Activated T-helper 17 cell treated with anti-CD3 and anti-CD28 coated beads, Interleukin-2, amount 50 U/mL, for 72 hours (primary cell): ENCODE measurements at places on chromosomes 4 and X.
A peak's percentile ranks its signal among the peaks of the same experiment; 100 is the strongest.

- no peaks in the 10 kb centered on the region for H3K4me1 ChIP-seq
- no peak overlapping the region for H3K27ac ChIP-seq
- ATAC-seq: no peak
- no peaks in the 10 kb centered on the region for H3K36me3 ChIP-seq
- H3K4me3 ChIP-seq: no peak overlapping the region
Observed at GRCh38 chr4:59535541-59535940, 1664.6 kb upstream of the ADGRL3 start.

DNA sequence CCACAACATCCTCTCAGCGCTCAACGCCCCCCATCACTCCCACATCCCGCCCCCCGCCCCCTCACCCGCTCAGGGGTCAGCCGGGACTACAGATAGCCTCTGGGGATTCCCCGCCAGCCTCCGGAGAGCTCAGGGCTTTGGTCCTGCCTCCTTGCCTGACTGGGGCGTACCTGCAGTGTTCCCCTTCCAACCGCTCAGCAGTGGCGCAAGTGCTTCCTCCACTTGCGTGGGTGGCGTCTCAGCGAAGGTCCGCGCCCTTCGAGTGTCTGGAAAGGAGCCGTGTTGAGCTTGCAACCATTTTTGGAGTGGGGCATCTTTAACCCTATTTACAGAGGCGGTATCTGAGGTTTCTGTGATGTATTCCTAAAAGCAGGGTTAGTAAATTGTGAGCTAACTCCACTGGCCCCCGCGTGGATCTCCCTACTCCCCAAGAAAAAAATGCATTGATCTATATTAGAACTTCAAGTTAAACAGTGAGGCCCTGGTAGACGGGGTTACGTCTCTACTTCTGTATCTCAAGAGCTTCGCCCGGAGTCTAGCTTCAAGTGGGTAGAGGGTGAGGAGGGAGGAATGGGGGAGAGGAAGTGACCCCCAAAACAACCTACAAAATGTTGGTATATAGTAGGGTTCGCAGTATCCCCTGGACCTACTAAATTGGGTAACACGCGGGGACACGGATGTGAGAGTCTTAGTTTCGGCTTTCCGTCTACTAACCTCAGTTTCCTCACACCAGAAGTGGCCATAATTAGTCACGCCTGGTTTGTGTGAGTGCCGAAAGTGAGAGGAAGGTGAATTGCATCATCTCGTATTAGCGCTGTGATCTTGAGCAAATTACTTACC lies 16.1 kb downstream of the NKX3-2 start:
- H3K36me3 ChIP-seq: no peaks in the 10 kb centered on the region
- ATAC-seq: peak; percentile 90
- peaks cover 64% of the 10 kb centered on the region for H3K27me3 ChIP-seq

GRCh38 chr4:154744341-154744926 lies 634 bp downstream of the LRAT start:
- ATAC-seq: no peak
- peaks cover 61% of the 10 kb centered on the region for H3K27me3 ChIP-seq
- H3K4me3 ChIP-seq: peak overlapping the region; percentile 79

- no peaks in the 10 kb centered on the region for H3K36me3 ChIP-seq
- peak overlapping the region; percentile 21 for H3K27ac ChIP-seq
- no peak overlapping the region for H3K4me3 ChIP-seq
- no peaks in the 10 kb centered on the region for H3K4me1 ChIP-seq
Observed at GRCh38 chr4:128565565-128566186, 243.8 kb upstream of the JADE1 start.

DNA sequence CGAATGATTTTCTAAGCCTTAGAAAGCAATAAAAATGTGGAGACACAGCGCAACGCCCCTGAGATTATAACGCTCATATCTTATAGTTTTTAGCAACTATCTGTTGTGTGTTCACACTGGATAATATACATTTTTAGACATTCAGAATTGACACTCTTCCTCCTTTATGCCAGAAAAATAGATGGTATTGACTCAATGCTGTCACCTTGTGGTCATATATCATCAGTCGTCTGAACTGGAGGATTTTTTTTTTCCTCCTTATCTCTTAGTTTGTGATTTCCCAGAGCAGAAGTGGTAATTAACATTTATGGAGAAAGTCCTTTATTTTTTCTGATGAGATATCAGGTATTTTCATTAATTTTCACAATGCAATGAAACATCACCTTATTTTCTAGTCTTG lies 759.6 kb downstream of the RAB28 start:
- H3K4me1 ChIP-seq: no peaks in the 10 kb centered on the region
- peaks cover 37% of the 10 kb centered on the region for H3K27me3 ChIP-seq
- H3K27ac ChIP-seq: no peak overlapping the region
- no peak for ATAC-seq
- no peaks in the 10 kb centered on the region for H3K36me3 ChIP-seq

- H3K4me3 ChIP-seq: no peak overlapping the region
- no peak overlapping the region for H3K27ac ChIP-seq
- H3K36me3 ChIP-seq: no peaks in the 10 kb centered on the region
- H3K27me3 ChIP-seq: no peaks in the 10 kb centered on the region
Observed at GRCh38 chr4:153809916-153810810, 21.3 kb upstream of the SFRP2 start.

DNA sequence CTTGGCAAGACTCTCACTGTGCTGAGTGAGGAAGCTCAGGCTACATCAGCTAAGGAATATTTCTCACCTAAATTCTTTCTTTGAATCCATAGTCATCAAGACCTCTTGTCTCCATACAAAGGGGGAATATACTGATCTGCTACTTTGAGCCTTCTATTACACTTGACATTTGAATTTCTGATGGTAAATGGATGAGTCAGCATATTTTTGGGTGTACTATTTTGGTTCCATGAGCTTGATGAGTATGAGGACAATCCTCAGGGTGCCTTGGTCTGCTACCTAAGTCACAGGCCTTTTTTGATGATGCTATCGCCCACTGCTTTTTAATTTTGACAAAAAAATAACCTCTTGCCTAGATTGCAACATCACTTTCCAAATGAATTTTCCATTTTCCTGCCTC lies 415.7 kb downstream of the PPP1R2C start:
- H3K27me3 ChIP-seq: no peaks in the 10 kb centered on the region
- no peaks in the 10 kb centered on the region for H3K36me3 ChIP-seq
- no peak overlapping the region for H3K4me3 ChIP-seq
- no peak overlapping the region for H3K27ac ChIP-seq
- no peaks in the 10 kb centered on the region for H3K4me1 ChIP-seq
- no peak for ATAC-seq

- ATAC-seq: no peak
- H3K27me3 ChIP-seq: no peaks in the 10 kb centered on the region
- H3K4me1 ChIP-seq: no peaks in the 10 kb centered on the region
- H3K27ac ChIP-seq: no peak overlapping the region
- no peaks in the 10 kb centered on the region for H3K36me3 ChIP-seq
Observed at GRCh38 chr4:171221181-171221580, 592.0 kb upstream of the GALNTL6 start.

- no peaks in the 10 kb centered on the region for H3K4me1 ChIP-seq
- H3K36me3 ChIP-seq: no peaks in the 10 kb centered on the region
- H3K4me3 ChIP-seq: no peak overlapping the region
- no peak overlapping the region for H3K27ac ChIP-seq
- no peaks in the 10 kb centered on the region for H3K27me3 ChIP-seq
Observed at GRCh38 chr4:133320576-133321170, 171.6 kb downstream of the PCDH10 start.

- ATAC-seq: no peak
- H3K4me3 ChIP-seq: no peak overlapping the region
- H3K36me3 ChIP-seq: no peaks in the 10 kb centered on the region
Observed at GRCh38 chr4:147118528-147118927, 172.9 kb upstream of the TTC29 start.

GRCh38 chrX:75893281-75893680 lies 108.2 kb upstream of the MAGEE2 start:
- no peaks in the 10 kb centered on the region for H3K36me3 ChIP-seq
- H3K27ac ChIP-seq: no peak overlapping the region
- H3K4me3 ChIP-seq: no peak overlapping the region

DNA sequence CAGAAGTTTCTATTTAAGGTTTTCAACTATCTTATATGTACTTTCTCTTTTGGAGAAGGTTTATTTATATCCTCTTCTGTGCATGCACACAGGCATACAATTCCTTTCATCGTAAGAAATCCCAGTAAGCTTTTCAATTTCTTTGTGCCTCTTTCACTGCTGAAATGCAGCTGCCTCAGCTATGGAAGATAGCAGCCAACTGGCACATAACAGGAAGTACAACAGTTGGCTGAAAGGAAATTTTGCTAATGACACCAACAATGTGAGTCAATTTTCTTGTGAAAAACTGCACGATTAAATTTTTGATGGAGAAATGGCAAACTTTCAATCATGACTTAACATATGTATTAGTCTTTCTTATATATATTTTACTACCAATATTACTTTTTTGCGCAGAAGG lies 74.5 kb upstream of the PAQR3 start:
- H3K27ac ChIP-seq: no peak overlapping the region
- ATAC-seq: no peak
- H3K4me1 ChIP-seq: no peaks in the 10 kb centered on the region
- peaks cover 22% of the 10 kb centered on the region for H3K27me3 ChIP-seq
- H3K36me3 ChIP-seq: no peaks in the 10 kb centered on the region

GRCh38 chr4:176607807-176608206 lies 184.9 kb downstream of the VEGFC start:
- H3K27ac ChIP-seq: no peak overlapping the region
- H3K36me3 ChIP-seq: no peaks in the 10 kb centered on the region
- ATAC-seq: no peak
- H3K4me1 ChIP-seq: no peaks in the 10 kb centered on the region
- no peak overlapping the region for H3K4me3 ChIP-seq

GRCh38 chrX:53440621-53441517 lies 6.7 kb upstream of the HSD17B10 start:
- H3K27me3 ChIP-seq: no peaks in the 10 kb centered on the region
- H3K4me1 ChIP-seq: peaks cover 6% of the 10 kb centered on the region
- H3K27ac ChIP-seq: peak overlapping the region; percentile 67
- no peak for ATAC-seq
- H3K4me3 ChIP-seq: peak overlapping the region; percentile 81
- no peaks in the 10 kb centered on the region for H3K36me3 ChIP-seq

GRCh38 chr4:41069257-41069656 lies 145.1 kb downstream of the APBB2 start:
- no peak for ATAC-seq
- no peaks in the 10 kb centered on the region for H3K27me3 ChIP-seq
- no peaks in the 10 kb centered on the region for H3K4me1 ChIP-seq
- H3K36me3 ChIP-seq: no peaks in the 10 kb centered on the region
- H3K27ac ChIP-seq: no peak overlapping the region

DNA sequence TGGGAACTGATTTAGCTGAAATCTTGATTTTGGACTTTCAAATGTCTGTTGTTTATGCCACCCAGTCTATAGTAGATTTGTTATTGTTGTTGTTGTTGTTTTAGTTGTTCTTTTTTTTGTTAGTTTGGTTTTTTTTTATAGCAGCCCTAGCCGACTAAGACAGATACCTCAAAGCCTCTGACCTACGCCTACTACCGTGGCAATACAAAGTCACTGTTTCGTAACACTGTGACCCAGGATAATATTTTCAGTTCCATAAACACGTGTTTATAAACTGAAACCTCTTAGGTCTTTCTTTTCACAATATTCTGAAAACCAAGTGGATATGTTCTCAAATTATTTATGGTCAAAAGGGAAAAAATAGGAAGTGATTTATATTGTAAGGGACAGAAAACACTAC lies 32.8 kb downstream of the VCX2 start:
- no peak for ATAC-seq
- H3K4me3 ChIP-seq: no peak overlapping the region
- H3K36me3 ChIP-seq: no peaks in the 10 kb centered on the region

GRCh38 chrX:47539860-47540259 lies 21.1 kb upstream of the ARAF start:
- H3K4me3 ChIP-seq: no peak overlapping the region
- no peaks in the 10 kb centered on the region for H3K27me3 ChIP-seq
- H3K36me3 ChIP-seq: no peaks in the 10 kb centered on the region
- H3K27ac ChIP-seq: no peak overlapping the region

DNA sequence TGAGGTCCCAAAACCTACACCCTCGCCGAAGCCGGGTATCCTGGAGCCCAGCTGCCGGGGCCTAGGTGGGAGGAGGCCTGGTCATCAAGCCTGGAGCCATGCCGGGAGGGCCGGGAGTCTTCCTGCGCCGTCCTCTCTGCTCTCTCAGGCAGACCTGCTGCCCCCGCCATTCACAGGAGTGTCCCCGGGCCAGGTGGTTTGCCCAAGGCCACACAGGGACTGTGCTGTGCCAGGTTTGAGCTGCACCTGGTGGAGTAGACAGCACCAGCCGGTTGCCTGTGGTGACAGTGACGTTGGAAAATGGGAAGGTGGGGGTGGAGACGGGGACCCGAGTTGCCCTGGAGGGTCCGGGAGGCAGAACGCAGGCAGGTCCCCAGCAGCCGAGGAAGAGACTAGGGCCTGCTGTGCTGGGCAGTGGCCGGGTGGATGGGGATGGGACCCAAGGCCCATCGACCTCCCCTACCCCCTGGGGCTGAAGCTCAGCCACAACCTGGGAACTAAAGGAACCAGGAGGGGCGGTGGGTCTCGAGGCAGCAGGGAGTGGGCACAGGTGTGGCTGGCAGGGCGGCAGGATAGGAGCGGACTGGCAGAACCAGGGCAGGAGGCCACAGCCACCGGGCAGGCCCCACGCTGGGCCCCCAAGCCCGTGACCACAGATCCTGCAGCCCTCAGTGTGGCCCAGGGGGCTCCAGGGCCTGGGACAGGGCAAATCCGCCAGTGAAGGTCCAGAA lies 9.5 kb downstream of the DOK7 start:
- H3K27me3 ChIP-seq: no peaks in the 10 kb centered on the region
- ATAC-seq: no peak
- no peak overlapping the region for H3K4me3 ChIP-seq
- no peaks in the 10 kb centered on the region for H3K4me1 ChIP-seq
- H3K27ac ChIP-seq: no peak overlapping the region

DNA sequence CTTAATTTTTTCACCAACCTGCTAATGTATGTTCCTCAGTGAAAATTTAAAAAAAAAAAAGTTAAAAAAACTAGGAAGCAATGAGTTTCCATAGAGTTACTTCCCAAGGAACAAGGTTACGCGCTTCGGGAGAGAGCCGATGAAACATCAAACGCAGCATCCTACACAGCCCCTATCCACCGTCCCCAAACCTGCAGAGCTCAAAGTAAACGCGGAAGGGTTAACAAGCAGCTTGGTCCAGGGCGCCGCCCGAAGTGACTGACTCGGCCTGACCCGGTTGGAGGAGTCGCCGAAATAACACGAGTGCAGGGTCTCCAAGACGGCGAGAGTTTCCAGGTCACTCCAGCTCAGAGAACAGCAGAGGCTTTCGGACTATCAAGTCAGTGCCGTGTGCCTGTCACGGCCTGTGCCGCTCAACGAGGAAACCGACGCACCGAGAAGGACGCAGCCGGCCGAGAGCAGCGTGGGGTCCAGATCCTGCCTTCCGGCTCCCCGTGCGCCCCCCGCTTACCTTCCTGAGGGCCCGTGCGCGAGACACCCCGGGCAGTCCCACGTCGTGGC lies 512 bp downstream of the NOP14 start:
- peak overlapping the region; percentile 80 for H3K27ac ChIP-seq
- H3K36me3 ChIP-seq: peaks cover 47% of the 10 kb centered on the region
- peak overlapping the region; percentile 88 for H3K4me3 ChIP-seq
- ATAC-seq: peak; percentile 23

DNA sequence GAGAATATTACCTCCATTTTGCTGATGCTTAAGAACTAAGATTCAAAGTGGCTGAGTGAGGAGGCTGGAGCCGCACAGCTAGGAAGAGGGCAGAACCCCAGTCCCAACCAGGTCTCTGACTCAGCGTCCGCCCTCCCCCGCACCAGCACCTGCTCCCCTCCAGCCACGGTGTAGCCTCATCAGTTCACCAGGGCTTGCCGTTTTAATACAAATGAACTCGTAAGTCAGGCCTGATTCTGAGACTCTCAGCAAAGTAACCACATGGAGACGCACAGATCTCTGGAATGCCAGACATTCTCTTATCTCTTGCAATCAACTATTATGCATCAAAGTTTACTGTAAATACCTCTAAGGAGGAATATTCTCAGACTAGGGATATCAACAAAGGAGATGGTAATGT lies 52.4 kb downstream of the ENPP6 start:
- no peaks in the 10 kb centered on the region for H3K4me1 ChIP-seq
- no peak overlapping the region for H3K4me3 ChIP-seq
- no peak for ATAC-seq
